ENCODE measurements at places on chromosomes 13 and 19.
A peak's percentile ranks its signal among the peaks of the same experiment; 100 is the strongest.

DNA sequence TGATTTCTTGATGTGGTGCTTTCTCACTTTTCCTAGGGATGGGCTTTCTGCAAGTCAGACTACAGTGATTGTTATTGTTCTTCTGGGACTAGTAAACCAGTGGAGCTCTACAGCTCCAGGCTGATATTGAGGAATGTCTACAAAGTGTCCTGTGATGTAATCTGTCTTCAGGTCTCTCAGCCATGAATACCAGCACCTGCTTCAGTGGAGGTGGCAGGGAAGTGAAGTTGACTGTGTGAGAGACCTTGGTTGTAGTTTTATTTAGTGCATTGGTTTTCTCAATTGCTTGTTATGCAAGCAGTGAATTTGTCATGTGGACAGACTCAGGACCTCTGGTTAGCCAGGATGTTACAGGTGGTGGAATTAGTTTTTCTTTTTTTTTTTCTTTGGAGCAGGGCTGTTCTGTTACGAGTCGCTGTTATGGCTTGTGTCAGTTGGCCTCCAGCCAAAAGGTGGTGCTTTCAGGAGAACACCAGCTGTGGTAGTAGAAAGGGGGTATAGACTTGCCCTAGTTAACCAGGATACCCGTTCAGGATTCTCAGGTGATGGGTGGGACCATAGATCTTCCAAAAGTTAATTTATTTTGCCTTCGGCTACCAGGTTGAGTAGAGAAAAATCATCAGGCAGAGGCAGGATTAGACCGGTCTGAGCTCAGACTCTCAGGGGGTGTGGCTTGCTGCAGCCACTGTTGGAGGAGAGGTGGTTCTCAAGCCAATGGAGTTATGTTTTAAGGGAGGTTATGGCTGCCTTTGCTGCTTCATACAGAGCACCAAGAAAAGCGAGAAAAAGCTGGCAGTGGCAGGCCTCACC, 11.9 kb upstream of the ZNF675 start:
- DNase-seq, result no peak

- no peak for DNase-seq
Observed at GRCh38 chr19:18634612-18635297, 2.1 kb upstream of the KLHL26 start.

- no peak for DNase-seq
Observed at GRCh38 chr13:59901191-59901590, 262.5 kb downstream of the DIAPH3 start.

DNA sequence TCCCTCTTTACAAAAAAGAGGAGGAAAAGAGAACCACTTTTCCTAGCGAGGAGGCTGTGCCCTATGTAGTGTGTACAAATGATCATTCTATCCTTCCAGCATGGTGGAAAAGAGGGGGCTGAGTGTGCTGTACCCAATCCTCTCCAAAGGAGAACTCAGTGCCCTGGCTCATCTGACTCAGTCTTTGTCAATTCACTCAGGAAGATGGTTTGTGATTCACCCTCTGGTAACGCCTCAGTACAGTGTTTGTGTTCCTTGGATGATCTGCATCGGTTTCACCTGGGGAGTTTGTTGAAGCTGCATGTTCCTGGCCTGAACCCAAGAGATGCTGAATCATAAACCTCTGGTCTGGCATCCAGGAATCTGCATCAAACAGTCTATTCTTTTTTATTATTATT, 18.3 kb upstream of the ENOX1 start:
- no peak for DNase-seq

- no peak for DNase-seq
Observed at GRCh38 chr13:108496362-108497210, 132.8 kb upstream of the MYO16 start.

DNA sequence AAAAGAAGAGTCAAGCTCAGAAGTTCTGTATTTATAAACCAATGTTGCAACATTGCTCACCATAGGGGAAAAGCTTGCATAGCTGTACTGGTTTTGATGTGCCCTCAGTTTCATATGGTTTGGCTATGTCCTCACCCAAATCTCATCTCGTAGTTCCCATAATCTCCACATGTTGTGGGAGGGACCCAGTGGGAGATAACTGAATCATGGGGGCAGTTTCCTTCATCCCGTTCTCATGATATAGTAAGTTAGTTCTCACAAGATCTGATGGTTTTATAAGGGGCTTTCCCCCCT, 73.9 kb downstream of the TNFRSF19 start:
- no peak for DNase-seq

DNA sequence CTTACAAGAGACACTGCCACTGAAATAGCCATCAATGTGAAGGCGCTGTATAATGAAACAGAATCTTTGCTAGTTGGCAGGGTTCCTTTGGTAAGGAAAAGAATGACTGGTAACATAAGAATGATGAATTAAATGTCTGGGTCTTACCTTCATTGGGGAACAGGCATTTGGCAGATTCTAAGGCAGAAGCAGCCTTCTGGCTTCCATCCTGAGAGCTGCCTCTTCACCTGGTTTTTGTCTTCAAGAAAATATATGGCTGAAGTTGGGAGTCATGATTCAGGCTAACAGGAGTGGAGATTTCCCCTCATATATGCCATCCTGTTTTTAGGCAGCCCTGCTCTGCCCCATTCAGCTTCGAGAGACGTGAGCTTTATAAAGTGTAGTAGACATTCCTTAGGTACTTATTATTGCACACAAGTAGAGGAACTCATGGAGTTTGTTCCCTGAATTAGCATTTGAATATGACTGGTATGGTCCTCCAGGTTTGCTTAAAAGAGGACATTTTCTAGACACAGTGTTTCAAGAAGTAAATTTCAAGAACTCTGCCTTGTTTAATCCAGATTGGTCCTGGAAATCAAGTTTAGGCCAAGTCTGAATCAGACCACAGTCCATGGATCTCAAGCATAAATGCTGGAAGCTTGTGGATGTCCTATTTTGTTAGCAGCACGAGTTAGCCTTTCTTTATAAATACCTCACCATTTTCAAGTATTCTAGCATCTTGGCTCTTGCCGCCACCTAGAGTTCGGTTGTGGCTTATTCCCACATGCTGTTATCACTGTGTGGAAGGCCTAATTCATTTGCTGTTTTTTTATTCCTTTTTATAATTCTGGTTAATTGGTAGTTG, 56.2 kb upstream of the AKAP11 start:
- peak; percentile 8 for DNase-seq

DNA sequence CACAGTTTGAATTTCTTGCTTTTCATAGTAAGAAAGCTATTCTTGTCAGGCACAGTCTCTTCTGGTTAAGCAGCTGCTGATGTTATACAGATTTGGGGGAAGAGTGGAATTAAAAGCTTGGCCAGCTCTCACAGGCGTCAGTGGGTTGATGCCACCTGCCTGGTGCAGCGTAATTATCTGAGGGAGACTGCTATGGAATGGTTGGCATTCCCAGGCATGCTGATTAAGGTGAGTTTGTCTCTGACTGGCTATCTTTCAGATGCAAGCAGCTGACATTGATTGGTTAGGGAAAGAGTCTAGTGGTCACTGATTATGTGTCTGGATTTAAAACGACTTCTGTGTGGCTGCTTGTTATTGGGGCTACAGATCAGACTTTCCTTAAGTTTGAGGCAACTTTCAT, 948.4 kb downstream of the UQCRFS1 start:
- DNase-seq, result no peak

DNA sequence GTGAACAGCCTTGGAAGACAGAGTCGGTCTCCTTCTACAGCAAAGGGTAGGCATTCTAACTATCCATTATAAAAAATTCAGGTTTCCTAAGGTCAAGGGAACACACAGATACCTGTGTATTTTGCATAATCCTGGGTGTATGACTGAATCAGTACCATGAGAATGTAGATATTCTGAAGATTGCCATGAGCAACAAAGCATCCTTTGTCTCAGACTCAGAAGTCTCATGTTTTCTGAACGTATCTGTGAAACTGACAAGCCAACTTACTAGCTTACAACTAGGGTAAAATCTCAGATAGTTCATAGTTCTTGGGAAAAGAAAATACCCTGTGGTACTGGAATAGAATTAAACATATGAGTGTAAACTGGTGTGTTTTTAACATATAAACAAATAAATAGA, 6.5 kb downstream of the ZNF566 start:
- DNase-seq, result no peak

GRCh38 chr13:101837288-101837687, 384.8 kb downstream of the ITGBL1 start:
- DNase-seq, result no peak

GRCh38 chr13:102846261-102847015, 606 bp downstream of the ERCC5 start:
- peak; percentile 31 for DNase-seq

GRCh38 chr13:79937771-79938216, 403.1 kb downstream of the SPRY2 start:
- DNase-seq, result no peak

DNA sequence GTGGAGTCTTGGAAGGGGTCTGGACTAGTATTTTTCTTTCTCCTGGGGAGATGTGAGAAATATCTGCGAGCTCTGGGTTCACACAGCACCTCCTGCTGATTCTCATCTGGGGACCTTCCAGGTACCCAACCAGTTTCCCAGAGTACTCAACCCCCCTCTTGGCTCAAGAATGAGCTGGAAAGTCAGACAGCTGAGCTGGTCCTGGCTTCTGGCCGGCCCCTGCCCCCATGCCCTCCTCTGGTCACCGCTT, 2.2 kb upstream of the PDE4A start:
- no peak for DNase-seq

DNA sequence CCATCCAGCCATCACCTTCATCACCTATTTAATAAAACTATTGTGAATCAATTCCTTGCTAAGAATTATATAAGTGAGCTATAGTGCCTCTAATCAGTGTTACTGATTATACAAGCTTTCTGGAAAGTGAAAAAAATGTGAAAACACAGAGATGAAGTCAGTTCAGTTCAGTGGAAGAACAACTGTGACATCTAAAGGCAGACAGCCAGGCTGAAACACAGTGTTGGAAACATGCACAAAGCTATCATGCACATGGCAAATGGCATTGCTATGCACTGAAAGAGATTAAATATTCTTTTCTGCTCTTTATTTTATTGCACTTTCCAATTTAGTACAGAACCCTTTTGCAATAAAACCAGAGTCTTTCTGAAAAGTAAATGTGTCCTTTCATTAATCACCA, 294.0 kb downstream of the RBM26 start:
- no peak for DNase-seq

DNA sequence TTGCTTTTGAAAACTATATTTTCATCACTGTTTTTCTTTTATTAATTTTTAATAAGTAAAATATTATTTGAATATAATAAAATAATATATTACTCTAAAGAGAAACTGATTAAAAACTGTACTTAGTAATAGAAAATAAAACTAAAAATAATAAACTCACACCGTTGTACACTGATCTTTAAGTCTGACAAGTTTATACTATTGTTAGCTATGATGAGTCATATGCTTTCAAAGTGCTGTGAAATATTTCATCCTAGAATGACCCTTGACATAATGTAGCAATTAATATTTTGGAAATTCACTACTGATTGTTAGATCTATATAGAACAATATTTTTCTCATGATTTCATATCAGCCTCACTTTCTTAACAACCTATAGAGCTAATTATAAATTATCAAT, 1040.6 kb upstream of the SPRY2 start:
- DNase-seq, result no peak

GRCh38 chr19:49637821-49638738, 1.9 kb downstream of the RRAS start:
- peak; percentile 55 for DNase-seq

DNA sequence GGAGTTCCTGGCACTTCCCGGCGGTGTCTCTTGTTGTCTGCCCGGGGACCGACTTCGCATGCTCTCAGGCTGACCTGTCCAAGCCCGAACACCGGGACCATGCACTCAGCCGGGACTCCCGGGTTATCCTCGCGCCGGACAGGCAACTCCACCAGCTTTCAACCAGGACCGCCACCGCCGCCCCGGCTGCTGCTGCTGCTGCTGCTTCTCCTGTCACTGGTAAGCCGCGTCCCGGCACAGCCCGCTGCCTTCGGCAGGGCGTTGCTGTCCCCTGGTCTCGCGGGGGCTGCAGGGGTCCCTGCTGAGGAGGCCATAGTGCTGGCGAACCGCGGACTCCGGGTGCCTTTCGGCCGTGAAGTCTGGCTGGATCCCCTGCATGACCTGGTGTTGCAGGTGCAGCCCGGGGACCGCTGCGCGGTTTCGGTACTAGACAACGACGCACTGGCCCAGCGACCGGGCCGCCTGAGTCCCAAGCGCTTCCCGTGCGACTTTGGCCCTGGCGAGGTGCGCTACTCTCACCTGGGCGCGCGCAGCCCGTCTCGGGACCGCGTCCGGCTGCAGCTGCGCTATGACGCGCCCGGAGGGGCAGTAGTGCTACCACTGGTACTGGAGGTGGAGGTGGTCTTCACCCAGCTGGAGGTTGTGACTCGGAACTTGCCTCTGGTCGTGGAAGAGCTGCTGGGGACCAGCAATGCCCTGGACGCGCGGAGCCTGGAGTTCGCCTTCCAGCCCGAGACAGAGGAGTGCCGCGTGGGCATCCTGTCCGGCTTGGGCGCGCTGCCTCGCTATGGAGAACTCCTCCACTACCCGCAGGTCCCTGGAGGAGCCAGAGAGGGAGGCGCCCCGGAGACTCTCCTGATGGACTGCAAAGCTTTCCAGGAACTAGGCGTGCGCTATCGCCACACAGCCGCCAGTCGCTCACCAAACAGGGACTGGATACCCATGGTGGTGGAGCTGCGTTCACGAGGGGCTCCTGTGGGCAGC, 661 bp downstream of the FREM2 start:
- no peak for DNase-seq

DNA sequence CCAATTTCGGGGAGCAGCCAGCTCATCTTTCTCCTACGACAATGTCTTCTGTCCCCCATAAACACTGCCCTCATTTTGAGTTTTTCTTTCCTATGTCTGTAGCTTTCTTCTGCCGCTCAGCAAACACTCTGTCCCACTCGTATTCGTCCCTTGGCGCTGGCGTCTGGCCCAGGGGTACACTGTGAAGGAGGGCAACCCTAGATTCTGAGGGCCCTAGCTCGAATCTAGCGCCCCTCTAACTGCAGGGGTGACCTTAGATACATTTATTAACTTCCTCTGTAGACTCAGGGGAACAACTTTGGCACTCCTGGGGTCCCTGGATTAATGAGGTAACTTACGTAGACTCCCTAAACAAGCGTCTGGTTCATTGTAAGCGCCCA, 677 bp upstream of the LRCH1 start:
- DNase-seq, result peak; percentile 18

- DNase-seq, result no peak
Observed at GRCh38 chr13:57925250-57925649, 293.7 kb downstream of the PCDH17 start.

DNA sequence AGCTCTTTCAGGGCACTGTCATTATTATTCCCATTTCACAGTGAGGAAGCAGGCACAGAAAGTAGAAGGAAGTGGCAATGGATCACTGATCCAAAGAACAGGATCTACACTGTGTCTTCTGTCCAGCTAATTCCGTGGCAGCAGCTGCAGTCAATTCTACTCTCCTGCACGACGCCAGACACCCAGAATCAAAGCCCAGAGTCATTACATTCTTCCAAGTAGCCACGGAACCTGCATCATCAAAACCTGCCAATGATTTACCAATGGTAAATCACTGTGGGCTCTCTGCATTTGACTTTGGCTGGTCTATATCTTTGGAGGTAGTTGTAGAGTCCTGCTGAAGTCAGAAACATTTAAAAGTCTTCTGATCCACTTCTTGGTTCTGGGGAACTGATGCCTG, 767.7 kb downstream of the LIG4 start:
- DNase-seq, result no peak

- no peak for DNase-seq
Observed at GRCh38 chr19:41096353-41096752, 8.1 kb downstream of the CYP2A13 start.

- no peak for DNase-seq
Observed at GRCh38 chr13:89899302-89900103, 1448.0 kb upstream of the MIR17HG start.
